ENCODE measurements at places on chromosomes 16 and 17.

GRCh38 chr16:21053590-21053989, 97.1 kb downstream of the DNAH3 start:
- no peak for DNase-seq

DNA sequence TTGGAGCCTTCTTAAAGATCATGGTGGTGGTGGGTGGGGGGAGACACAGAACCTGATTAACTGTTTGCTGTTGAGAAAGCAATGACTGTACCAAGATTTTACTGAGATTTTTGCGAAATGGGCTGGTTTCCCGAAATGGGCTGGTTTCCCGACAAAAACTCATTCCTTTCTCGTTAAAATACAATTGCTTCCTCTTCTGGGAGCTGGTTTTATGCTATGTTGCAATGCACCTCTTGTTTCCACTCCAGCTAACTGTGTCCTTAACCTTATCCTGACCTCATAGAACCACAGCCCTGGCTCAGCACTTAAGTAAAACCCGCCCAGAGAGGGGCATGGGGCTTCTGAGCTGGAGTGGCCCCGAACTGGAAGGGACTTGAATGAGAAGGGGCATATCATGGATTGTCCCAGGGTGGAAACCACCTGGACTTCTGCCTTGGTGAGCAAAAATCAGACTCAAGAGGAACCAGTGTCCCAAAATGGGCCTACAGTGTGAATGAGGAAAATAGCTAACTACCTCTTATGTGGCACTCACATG, 20.9 kb downstream of the FAM20A start:
- DNase-seq = no peak

DNA sequence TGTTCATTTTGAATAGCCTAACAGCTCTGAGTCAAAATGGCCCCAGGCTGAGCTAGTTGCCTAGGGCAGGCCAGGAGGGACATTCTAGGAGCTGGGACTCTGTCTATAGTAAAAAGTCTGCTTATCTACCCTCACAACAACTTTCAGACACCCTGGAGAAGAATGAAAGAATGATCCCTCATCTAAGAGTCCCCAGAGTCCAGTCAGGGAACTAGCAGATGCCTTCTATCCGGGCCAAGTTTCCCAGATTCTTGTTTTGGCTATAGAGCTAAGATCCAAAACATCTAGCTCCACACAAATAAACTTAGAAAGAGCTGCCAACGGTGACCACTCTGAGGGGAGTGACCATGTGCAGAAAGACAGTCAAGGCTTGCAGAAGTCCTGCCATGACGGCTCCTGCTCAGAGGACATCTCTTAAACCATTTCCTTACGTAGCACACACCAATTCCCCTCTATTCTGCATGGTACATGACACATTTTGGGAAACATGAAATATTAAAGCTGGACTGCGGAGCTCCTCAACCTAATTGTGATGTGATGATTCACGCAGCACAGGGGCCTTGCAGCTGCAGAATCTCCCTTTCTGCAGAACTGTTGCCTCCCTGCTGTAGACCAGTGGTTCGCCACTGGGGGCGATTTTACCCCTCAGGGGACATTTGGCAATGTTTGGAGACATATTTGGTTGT, 24.2 kb downstream of the FAM20A start:
- DNase-seq = peak; percentile 6

DNA sequence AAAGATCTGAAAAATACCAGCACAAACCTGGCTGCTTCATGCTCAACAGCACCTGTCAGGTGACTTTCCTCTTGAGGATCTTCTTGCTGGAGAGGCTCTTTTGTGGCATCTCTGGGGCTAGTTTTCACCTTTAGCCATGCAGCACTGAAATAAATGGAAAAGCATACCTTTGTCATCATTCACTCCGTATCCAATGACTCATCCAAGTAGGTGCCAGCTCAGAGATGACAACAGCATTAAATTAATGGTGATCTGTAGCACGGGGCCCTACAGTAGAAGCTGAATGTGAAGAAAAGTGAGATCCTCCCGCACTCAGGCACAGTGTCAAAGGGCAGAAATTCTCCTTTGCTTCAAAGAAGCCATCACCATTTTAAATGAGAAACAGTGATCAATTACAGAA, 32.2 kb downstream of the KIAA0753 start:
- DNase-seq = no peak

- DNase-seq = no peak
Measured at GRCh38 chr16:4426722-4427372, 1.2 kb downstream of the DNAJA3 start.

DNA sequence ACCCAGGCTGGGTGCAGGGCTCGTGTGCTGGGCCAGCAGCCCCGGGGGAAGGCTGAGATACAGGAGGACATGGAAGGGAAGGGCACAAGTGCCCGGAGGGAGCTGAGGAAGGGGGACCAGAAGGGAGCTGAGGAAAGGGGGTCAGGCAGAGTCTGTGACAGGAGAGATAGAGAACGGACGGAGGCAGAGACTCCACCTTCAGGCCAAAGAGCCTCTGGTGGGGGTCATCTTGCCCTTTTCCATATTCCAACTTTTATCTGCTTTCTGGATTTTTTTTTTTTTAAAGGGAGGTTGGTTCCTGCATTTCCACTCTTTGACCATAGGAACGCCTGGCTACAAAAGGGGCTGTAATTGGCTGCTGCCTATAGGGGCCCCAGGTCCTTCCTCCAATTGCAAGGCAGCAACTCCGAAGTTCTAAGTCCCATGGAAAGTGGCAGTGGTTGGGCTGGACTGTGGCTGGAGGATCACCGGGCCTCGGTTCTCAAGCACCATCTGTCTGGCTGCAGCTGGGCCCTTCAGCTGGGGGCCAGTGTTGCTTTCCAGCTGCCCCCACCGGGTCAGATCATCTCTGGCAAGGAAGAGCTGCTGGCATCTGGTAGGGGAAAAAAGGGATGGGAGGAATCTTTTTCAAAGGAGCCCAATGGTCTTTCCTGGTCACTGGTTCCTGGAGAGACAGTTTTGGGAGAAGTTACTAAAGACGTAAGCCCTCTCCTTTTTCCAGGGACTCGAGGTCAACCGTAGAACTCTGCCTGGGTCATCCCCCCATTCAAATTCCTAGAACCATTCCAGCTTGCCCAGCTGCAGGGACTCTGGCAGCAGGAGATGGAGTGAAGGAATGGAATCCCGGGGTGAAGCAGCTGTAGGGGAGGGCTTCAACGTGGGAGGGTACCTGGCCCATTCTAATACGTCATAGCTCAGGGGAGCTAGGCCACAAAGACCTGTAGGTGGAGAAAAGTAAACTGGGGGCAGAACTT, 13.1 kb upstream of the MRPS23 start:
- DNase-seq = no peak

DNA sequence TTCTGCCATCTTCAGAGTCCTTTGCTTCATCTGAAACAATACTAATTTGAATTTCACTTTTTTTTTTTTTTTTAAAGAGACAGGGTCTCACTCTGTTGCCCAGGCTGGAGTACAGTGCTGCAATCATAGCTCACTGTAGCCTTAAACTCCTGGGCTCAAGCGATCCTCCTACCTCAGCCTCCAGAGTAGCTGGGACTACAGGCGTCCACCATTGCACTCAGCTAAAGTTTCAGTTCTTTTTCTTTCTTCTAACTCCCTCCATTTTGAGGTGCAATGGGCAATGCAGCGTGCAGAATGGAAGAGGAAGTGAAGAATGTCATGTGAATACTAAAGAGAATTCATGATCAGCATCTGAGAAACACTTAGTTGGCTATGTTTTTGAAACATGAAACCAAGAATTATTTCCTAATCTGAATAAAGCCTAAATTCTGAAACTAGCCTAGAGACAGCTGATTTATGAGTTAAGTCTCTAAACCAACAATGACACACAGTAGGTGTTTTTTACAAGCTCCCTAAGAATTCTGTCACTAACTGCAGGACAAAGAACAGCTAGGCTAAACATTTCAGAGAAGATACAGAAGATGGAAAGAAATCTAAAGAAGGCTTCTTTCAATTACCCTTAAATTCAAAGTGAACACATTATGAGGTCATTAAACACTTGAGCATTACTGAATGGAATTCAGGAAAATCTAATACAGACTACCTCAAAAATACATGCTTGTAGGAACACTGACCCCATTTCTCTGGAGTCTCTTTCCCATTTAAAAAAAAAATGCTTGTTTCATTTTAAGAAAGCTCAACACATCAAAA, 21.0 kb downstream of the SNN start:
- DNase-seq = no peak

- DNase-seq = peak; percentile 65
Measured at GRCh38 chr17:75457047-75457654, 716 bp downstream of the TMEM94 start.

DNA sequence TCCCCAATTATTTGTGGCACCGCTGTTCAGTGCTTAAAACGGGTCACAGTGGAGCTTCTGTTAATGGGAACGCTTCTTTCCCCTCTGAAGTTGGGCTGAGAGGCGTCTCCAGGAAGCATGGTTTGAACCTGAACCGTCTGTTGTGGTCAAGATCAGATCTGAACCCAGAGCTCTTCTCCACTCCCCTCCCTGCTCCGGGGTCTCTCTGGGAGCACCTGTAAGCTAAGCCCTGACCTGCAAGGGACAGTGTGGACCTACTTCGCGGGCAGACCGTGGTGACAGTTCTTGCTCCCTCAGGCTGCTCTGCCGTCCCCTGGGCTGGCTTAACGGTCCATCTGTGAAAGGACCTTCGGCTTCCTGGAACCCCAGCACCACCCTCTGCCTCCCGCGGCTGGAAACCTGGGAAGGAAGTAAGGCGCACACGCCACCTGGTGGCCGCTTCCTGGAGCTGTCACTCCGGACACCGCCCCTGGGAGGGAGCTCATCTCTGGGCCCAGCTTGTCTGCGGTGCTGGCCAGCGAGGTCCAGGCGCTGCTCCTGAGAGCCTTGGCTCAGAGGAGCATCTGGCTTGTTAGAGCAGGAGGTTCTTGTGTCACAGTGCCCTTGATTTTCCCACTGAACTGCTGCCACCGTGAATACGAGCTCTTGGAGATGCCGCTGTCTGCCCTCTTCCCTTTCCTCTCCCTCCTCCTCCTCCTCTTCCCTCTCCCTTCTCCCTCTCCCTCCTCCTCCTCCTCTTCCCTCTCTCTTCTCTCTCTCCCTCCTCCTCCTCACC, 518.5 kb upstream of the EEF2KMT start:
- peak; percentile 21 for DNase-seq

DNA sequence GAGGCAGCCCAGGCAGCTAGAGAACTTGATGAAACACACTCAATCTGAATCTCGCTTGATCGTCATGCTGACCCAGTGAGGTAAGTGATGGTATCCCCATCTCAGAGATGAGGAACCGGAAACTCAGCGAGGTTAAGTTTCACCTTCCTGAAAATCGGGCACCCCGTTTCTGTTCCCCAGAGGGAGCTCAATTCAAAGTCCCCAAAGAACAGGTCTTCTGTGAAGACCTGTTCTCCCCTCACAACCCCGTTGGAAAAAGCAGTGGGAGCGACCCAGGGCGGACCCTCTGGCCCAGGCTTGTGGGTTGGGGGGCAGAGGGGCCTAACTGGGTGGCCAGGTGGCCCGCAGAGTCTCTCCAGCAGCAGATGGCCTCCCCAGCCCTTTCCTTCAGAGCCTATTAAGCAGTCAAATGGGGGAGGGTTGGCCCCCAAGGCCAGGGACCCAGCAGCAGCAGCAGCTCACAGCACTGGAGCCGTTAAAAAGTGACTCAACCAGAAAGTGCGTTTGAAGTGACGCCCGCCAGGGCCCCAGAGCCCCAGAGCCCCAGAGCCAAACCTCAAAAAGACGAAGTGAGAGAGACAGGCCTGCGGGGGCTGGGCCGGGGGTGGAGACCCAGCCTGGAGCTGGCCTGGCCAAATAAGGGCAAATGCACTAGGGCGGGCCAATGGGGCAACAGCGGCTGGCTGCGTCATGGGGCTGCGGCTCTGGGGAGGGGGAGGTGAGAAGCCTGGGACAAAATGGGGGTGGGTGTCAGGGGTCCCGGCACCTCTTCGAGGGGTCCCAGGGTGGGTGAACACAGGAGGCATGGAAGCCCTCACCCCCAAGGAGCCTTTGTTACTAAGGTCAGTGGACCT, 9.2 kb upstream of the TSPOAP1 start:
- peak; percentile 97 for DNase-seq

DNA sequence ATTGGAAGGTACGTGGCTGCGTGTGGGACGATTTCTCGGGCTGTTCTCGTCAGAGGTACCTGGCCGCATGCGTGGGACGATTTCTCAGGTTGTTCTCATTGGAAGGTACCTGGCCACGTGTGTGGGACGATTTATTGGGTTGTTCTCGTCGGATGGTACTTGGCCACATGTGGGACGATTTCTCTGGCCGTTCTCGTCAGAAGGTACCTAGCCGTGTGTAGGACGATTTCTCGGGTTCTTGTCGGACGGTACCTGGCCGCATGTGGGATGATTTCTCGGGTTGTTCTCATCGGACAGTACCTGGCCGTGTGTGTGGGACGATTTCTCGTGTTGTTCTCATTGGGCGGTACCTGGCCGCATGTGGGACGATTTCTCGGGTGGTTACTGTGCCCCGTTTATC, 50.1 kb upstream of the GNG13 start:
- no peak for DNase-seq

GRCh38 chr17:13671771-13672170, 70.0 kb upstream of the HS3ST3A1 start:
- peak; percentile 48 for DNase-seq

GRCh38 chr17:3744014-3744413, 20.3 kb downstream of the HASPIN start:
- DNase-seq = no peak

DNA sequence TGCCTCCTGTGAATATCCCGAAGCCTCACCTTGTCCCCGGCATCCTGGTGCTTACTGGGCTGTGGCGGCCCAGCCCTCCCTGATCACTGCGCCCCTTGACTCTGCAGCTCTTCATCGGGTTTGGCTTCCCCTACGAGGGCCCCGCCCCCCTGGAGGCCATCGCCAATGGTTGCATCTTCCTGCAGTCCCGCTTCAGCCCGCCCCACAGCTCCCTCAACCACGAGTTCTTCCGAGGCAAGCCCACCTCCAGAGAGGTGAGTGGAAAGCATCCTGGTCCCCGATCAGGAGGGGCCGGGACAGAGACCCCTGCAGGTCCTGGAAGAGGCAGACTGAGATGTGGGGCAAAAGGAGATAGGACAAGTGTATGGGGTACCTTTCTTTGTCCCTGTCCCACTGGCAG, 72.1 kb downstream of the MGAT5B start:
- DNase-seq = no peak

All from fibroblast of skin of back (primary cell).